D721Med (cell line): ENCODE measurements at places on chromosomes 1 and 21.
A peak's percentile ranks its signal among the peaks of the same experiment; 100 is the strongest.

DNA sequence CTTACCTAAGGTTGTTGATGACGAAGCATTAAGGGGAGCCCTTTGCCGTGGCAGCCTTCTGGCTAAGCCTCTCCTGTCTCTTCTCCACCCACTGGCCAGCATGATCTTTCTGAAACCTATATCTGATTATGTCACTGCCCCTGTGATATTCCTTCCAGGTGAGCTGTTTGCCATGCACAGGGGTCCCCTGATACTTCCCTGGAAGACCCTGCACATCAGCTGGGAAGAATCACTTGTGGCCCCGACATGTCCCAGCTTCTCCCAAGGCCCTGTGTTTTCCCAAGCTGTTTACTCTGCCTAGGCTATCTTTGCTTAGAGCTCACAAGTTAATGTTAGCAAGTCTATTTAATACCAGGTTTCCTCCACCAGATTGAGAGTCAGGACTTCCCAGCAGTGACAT lies 12.3 kb downstream of the RD3 start:
- DNase-seq: no peak

- DNase-seq: no peak
Observed at GRCh38 chr1:170674239-170674638, 10.3 kb downstream of the PRRX1 start.

- DNase-seq: no peak
Observed at GRCh38 chr1:206796981-206797402, 24.7 kb upstream of the IL10 start.

GRCh38 chr1:119870917-119871596 lies 25.3 kb downstream of the ADAM30 start:
- DNase-seq: peak; percentile 28

- DNase-seq: no peak
Observed at GRCh38 chr1:192945390-192946130, 113.6 kb downstream of the UCHL5 start.

DNA sequence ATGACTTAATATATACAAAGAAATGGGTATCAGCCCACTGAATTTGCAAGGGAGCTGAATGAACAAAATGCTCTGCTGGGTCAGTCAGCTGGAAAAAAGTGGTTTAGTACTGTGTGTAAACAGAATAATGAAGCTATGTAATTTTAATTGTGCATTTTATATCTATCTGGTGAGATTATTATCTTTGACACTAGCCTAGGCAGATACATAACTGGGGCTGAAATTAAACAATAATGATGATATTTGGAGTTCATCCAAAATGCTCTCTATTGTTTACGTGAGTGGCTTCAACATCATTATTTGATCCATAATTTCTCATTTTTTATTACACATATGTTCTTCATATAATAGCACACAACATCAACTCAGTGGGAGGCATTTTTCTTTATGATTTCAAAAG lies 208.5 kb upstream of the SNX7 start:
- no peak for DNase-seq
